ENCODE measurements at places on chromosomes 5 and 9. TPM values are rescaled to one million over a fixed set of nuclear protein-coding genes. Genes with fewer than 3 reads are reported as not detected.

SH3RF2 gene
- total RNA-seq, result not detected

GRCh38 chr9:31302620-31303418 lies 1081.6 kb upstream of the ACO1 start:
- DNase-seq, result peak; percentile 7

DNA sequence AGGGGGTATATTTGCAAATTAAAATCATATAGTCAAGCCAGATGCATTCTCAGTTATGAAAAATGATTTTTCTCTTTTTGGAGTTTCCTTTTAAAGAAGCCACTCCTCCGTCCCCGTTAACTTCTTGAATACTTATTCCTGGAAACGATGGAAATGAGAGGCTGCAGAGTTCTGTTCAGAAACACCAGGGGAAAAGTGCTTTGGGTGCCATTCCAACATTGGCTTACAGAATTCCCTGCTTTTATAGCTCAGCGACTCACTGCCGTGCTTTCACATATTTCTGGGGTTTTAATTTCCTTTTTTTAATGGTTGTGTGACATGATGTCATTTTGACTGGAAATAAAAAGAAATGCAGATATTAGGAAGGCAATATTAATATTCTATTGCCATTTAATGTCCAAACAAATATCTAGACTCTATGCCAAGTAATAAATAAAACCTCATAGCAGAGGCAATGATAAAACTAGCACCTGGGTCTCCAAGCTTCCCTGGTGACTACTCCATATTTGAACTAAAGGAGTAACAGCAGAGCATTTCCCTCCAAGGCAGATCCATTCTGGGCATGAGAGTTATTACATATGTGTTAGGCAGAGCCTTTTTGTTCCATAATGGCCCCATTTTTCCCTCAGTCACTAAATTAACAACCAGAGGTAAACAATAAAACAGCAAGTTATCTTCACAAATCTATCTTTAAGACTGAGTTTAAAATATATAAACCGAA lies 363.4 kb downstream of the EBF1 start:
- DNase-seq, result no peak

DNA sequence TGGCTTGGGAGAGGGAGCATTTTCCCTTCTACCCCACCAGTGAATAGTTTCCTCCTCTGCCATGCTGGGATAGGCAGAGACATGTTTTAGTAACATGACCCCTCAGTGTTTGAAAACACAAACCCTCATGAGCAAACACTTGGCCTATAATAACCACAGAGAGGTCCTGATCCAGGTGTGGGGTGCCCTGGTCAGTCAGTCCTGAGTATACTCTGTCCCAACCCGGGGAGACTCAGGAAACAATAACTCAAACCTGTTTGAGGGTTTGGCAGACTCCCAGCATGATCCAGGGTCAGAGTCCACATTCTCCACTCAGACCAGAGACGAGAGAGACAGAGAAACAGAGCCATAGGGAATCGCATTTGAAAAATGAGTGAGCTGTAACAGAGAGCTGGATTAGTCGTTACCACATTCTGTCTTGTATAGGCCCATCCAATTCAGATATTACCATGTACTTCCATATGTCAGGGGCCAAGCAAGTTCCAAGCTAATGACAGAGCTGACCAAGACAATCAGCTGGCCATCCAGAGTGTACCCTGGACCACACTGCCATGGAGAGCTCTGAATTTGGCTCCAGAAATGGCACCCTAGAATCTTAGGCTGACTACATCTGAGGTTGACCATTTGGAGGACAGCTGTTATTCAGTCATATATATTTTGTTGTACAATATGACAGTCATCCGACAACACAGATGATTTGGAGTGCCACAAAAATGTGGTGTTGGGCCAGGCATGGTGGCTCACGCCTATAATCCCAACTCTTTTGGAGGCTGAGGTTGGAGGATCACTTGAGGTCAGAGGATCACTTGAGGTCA lies 4.2 kb upstream of the CA9 start:
- DNase-seq, result no peak

DNA sequence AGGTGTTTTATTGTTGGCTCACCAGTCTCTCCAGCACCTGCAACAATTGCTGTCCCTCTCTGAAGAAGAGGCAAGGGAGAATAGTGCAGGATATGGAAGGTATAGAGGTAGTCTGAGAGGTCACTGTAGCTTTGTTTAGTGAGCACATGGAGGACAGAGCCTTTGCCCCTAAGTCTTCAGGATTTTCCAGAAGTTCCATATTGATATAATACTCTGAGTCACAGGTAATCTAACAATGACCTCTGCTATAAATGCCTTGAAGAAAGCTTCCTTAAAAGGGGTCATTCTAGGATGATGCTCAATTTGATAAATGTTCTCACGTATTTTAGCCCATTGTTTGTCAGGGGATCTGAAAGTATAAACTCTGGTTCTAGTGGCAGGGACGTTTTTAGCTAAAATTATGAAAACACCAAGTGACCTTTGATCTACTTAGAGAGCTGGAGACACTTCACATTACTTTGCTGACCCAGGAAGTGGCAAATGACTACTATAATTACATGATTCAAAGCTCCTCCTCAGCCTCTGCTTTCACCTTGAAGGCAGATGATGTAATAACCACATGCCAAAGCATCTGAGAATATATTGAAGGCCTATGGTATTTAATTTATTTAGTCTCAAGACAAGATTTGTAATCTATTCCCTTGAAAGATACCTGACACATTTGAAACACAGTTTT lies 366.9 kb upstream of the NUDT12 start:
- DNase-seq, result no peak

Measured in B cell (primary cell).